ENCODE measurements at places on chromosomes 11 and 22. TPM values are rescaled to one million over a fixed set of nuclear protein-coding genes. Genes with fewer than 3 reads are reported as not detected.

Gene OTOG
- not detected for total RNA-seq

Gene MRGPRX3
- not detected for total RNA-seq

Gene PGR
- 0.31 TPM for total RNA-seq

Gene SCN4B
- 1.6 TPM for total RNA-seq

Gene ACO2
- 289 TPM for total RNA-seq

- DNase-seq = no peak
Observed at GRCh38 chr11:10376061-10376460, 71.2 kb downstream of the ADM start.

GRCh38 chr11:119179983-119180382, 5.3 kb upstream of the NHERF4 start:
- DNase-seq = no peak

DNA sequence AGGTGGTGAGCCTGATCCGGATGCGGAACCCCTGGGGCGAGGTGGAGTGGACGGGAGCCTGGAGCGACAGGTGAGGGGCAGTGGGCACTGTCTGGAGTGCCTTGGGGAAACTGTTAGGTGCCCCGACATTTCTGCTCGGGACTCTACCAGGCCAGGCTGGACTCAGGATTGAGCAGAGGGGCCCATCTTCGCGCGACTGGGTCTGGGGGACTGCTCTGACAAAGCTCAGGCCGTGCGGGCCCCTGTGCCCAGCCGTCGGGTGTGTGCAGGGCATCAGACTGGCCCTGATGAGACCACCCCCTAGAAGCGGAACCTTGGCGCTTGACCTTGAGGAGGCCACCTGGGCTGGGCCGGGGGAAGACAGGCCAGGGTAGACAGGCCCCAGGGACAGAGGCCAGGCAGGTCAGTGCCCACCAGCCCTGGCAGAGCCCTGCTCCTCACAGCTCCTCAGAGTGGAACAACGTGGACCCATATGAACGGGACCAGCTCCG, 6.3 kb downstream of the CAPN1 start:
- DNase-seq = no peak

GRCh38 chr22:31148953-31149627, 8.8 kb upstream of the PLA2G3 start:
- DNase-seq = peak; percentile 66

- DNase-seq = no peak
Observed at GRCh38 chr11:22512457-22512856, 113.2 kb downstream of the FANCF start.

- DNase-seq = no peak
Observed at GRCh38 chr22:50605613-50606074, 5.1 kb downstream of the MAPK8IP2 start.

- DNase-seq = no peak
Observed at GRCh38 chr22:17787241-17787640, 13.0 kb upstream of the BID start.

Data from left colon (tissue), 2 donors.